Nucleus accumbens (tissue), 56 donors: ENCODE measurements at places on chromosomes 5 and 9.

DNA sequence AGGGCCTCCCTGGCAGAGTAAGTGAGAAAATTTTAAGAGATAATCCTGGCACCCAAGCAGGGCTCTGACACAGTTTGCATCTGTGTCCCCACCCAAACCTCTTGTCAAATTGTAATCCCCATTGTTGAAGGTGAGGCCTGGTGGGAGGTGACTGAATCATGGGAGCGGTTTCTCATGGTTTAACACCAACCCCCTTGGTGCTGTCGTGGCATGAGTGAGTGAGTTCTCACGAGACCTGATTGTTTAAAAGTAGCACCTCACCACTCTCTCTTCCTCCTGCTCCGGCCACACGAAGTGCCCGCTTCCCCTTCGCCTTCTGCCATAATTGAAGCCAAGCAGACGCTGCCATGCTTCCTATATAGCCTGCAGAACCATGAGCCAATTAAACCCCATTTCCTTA is 80.1 kb downstream of the FBXW11 start:
- DNase-seq, result no peak

GRCh38 chr5:121918238-121918637 is 43.5 kb upstream of the SRFBP1 start:
- no peak for DNase-seq

- DNase-seq, result no peak
Measured at GRCh38 chr9:97911970-97912369, 10.3 kb downstream of the TRMO start.

- no peak for DNase-seq
Measured at GRCh38 chr5:174381241-174381640, 335.7 kb downstream of the NSG2 start.

GRCh38 chr5:80069251-80069800 is 34.2 kb downstream of the THBS4 start:
- DNase-seq, result no peak
